ENCODE measurements at places on chromosomes 13 and 19.

GRCh38 chr13:47049276-47049989 is 152.6 kb upstream of the HTR2A start:
- DNase-seq: no peak

DNA sequence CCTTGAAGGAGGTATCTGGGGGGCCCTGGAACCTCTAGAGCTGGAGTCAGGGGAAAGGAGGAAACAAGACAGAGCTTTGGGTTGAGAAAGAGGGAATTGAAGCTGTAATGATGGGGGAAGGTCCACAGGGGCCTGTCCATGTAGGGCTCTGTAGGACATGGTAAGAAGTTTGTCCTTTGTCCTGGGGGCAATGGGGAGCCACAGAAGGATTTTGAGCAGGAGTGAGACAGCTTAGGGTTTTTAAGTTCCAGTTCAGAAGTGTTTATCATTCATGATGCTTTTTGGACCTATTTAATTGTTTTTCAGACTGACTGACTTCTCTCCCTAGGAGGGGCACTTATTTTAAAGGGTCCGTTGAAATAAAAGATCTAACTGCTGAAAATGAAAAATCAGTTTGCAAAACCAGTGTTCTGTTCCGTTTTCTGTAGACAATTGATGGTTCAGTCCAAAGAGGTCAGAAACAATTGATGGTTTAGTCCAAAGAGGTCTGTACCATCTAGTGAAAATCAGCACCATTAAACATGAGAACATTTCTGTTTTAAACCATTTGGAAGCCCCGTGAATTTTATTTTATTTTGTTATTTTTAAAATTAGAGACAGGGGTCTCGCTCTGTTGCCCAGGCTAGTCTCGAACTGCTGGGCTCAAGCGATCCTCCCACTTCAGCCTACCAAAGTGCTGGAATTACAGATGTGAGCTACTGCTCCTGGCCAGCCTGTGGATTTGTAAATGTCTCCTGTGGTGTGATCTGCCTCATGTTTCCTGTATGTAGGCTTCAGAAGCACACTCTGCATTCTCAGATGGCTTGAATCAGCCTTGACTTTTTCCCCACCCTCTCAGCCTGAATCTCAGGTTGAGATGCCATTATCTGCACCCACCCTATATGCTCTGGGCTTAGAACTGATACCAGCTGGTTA is 8.4 kb downstream of the PLD3 start:
- no peak for DNase-seq

- DNase-seq: no peak
Observed at GRCh38 chr13:99467764-99468163, 33.5 kb upstream of the TM9SF2 start.

- DNase-seq: peak; percentile 26
Observed at GRCh38 chr19:12994701-12995595, at the start of gene NFIX. Gene NFIX (plus strand): TSS chr19:12995475. CDS start chr19:12995838, 363 bp downstream.

DNA sequence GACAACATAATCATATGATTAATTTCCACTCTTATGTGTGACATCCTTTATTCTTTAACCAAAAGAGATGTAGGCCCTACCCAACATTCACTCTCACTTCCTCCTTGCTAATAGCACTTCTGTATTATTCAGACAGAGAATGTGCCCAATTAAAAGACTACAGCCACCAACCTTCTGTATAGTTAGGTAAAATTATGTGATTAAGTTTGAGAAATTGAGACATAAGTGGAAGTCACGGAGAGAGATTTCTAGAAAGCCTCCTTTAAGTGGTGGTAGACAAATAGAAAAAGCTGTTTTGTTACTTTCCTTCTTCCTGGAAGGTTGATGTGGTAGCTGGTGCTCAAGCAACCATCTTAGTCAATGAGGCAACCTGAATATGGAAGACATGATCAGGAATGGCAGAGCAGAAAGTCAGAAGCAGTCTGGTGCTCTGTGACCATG is 14.8 kb downstream of the EPSTI1 start:
- no peak for DNase-seq

DNA sequence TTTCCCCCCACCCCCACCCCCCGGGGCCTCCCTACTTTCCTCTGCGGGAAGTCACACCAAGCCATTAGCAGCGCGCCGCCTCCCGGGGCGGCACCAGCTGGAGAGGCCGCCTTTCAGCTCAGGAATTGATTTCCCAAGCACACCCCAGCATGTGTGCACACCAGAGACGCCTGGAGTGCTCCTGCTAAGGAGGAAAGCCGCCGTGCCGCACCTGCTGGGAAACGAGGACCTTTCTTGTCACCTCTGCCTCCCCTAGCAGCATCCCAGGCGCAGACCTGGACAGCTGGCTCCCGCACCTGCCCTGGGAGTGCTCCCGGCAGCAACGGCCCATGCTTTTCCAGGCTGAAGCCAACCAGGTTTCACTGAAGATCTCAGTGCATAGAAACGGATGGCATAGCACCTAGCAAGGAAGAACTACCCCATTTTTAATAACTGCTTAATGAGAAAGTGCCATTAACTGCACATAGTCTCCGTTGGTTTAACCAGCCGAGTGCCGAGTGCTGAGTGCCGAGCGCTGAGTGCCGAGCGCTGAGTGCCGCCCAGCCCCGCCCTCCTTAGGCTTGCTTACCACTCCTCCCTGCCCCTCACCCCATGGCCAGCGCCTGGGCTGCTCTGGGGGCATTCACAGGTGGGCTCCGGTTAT is 165.0 kb downstream of the USP12 start:
- peak; percentile 93 for DNase-seq

- no peak for DNase-seq
Observed at GRCh38 chr19:32720216-32720935, 809 bp downstream of the TDRD12 start.

- DNase-seq: no peak
Observed at GRCh38 chr13:109331011-109331433, 455.4 kb downstream of the IRS2 start.

DNA sequence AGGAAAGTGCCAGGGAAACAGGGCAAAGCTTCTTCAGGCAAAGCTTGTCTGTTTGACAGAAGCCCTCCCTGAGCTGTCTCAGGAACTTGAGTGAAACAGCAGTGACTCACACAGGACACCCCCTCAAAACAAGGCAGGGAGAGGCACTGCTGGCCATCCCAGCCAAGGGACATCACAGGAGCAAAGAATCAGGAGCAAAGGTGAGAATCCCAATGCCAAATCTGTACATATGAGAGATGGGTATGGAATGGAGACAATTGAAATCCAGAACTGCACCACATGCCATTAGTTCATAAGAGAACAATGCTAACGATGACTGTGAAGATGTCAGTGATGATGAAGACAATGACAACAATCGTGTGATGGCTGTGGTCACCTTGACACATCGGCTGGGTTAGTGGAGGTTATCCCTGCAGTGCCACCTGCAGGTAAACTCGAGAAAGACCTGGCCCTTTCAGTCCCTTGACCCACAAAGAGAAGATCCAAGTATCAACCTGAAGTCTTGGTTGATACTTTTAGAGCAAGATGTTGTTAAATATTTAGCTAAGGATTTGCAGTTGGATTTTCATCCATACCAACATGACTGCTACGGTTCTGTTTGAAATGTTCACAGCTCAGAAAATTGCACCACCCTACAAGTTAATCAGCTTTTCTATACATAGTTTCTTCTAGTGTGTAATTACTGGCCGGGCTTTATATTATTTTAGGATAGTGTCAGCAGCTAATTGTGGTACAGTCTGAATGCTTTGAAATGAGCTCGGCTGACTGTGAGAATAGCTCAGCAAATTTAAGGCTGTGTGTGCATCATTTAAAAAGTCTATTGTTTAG is 42.0 kb upstream of the IPO5 start:
- DNase-seq: no peak

- DNase-seq: no peak
Observed at GRCh38 chr13:72168126-72168855, 301.3 kb upstream of the DACH1 start.

Measured in COR-L47 (cell line).